ENCODE measurements at places on chromosomes 7 and 10.

GRCh38 chr7:50207686-50208255, 96.7 kb upstream of the IKZF1 start:
- no peak for DNase-seq

DNA sequence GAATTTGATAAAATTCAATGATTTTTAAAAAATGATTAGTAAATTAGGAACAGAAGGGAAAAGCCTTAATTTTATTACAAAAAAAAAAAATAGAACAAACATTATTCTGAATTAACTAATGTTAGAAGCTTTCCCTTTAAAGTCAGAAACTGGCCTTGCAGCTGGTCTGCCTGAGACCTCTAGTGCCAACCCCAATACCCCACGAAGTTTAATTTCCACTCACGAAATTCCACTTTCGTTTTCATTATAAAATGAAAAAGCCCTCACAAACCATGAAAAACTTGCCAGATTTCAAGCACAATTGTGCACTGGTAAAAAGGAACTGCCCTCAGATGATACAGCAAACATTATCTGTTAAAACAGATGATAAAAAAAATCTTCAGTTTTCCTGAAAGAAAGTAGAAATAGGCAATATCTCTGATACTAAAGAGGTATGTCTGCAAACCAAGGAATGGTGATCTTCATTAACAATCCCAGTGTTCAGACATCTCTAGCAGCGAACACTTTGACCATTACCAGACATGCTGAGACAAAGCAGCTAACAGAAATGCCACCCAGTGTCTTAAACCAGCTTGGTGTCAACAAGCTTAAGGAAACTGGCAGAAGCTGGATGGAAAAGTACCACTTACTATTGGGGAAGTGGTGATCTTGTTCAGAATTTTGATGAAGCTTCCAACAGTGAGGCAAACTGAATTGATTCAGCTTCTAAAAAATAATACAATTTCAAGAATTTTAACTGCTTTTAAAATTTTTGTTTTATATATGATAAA, 80.2 kb downstream of the PALS2 start:
- DNase-seq: no peak

- DNase-seq: no peak
Observed at GRCh38 chr7:17706734-17707133, 233.6 kb downstream of the SNX13 start.

- no peak for DNase-seq
Observed at GRCh38 chr7:99379043-99379577, 4.6 kb downstream of the ARPC1B start.

- DNase-seq: no peak
Observed at GRCh38 chr7:47647181-47647917, 65.4 kb upstream of the TNS3 start.

- no peak for DNase-seq
Observed at GRCh38 chr7:151757274-151757673, 119.6 kb downstream of the PRKAG2 start.

DNA sequence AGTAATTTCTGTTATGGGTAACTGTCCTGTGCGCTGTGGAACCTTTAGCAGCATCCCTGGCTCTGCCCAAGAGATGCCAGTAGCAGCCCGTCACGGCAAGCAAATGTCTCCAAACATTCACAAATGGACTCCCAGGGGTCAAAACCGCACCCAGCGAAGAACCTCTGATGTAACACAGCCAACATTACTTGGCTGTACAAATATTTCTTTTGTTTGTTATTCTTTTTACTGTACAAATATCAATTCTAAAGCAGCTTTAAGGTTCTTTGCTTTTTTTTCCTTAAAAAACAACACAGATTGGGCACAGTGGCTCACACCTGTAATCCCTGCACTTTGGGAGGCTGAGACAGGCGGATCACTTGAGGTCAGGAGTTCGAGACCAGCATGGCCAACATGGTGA, 182.5 kb downstream of the KMT2E start:
- DNase-seq: no peak

DNA sequence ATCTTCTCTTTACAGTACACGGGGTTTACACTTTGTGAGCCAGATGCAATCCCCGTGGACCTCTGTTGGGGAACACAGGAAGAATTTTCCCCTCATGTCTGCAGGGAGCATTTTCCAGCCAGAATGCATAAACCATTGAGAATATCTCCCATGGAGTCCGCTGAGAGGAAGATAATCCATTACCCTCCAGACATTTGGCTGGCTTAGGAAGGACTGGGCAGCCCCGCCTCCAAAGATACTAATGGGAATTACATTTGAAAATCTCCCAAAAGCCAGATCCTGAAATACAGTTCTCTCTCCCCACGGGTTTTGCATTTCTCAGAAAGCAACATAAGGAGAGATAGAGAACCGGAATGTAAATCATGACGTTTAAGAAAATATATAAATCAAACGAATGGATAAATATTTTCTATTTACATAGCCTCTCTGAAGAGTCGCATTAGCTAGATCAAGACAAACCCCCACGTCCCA, 53.5 kb downstream of the TRIL start:
- no peak for DNase-seq

- no peak for DNase-seq
Observed at GRCh38 chr10:24894309-24894708, 58.1 kb downstream of the PRTFDC1 start.

DNA sequence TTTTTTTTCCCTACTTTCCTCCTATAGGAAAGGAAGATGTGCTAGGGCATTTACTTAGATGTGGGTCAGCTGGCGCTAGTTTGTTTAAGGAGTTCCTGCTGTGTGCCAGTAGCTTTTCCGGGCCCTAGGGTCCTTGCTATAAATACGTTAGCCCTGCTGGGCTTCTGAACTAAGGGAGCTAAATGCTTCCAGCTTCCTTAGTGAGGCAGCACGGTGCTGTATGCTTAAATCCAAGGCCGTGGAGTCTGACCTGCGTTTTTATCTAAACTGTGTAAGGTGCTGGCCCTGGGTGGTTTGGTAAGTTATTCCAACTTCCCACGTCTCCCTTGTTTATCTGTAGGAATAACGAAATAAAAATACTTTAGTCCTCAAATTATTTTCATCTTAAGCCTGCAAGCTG, 594 bp downstream of the TDRD1 start:
- no peak for DNase-seq

GRCh38 chr7:91064052-91064451, 200.2 kb upstream of the FZD1 start:
- no peak for DNase-seq

- DNase-seq: no peak
Observed at GRCh38 chr7:156384706-156385105, 255.9 kb upstream of the RNF32 start.

- DNase-seq: no peak
Observed at GRCh38 chr10:49647985-49648795, 31.3 kb upstream of the C10orf53 start.

- DNase-seq: no peak
Observed at GRCh38 chr7:88664630-88665233, 94.8 kb upstream of the ZNF804B start.

DNA sequence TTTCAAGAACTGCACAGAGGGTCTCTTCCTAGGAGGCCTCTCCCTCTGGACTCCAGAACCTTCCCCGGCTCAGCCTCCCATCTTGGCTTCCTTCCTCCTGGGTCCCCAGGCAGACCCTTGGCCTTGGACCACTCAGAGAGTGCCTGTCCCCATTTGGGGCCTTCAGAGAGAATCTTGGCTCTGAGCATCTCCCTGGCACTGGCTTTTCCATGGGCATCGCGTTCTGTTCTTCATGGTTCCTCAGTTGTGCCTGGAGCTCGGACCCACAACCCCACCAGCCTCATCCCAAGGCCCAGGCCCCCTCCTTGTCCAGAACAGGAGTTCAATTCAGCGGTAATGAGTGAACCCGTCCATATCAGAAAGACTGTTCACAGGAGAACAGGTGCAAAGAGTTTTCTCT, 73.4 kb downstream of the VIPR2 start:
- no peak for DNase-seq

- DNase-seq: peak; percentile 71
Observed at GRCh38 chr7:10940704-10941355, 32.8 kb upstream of the PHF14 start.

DNA sequence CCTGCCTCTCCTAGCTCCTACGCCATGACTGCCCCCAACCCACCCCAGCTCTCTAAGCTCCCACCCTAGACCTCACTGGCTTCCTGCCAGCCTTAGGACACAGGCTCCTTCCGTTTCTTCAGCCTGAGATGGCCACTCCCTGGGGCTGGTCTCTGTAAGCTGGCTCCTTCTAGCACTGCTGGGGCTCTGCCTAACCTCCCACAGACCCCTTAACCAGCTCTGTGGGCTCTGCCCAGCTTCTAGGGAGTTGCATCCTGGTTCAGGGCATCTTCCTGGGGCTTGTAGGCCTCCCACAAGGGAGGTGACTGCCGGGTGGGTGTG, 478.6 kb upstream of the KLF6 start:
- no peak for DNase-seq

DNA sequence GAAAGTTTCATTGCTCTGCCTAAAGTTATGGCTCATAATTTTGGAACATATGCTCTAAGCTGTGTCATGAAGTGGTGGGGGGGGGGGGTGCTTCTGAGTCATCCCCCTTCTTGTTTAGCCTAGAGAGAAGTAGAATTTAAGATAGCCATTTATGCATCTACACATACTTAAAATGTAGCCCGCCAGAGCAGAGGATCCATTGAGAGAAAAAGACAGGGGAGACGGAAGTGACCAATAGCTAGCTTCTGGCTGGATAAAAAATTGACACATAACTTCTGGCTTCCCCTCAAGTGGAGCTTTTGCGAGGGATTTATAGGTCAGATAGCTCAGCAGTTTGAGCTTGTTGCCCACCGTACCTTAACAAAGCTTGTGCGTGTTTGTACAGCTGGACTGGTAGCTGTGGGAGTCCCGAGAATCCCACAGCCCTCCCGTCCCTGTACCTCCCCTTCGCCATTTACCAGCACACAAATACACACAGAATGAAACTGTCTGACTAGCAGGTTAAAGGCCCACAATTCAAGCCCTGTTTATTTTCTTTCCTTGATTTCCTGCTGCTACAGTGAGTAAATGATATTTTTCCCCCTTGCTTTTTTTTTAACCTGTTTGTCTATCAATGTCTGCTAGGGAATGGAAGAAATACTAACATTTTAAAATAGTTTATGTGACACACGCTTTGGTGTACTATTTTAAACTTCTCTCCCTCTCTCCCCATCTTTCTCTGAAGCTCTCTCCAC, 232.6 kb upstream of the FERD3L start:
- DNase-seq: no peak

- no peak for DNase-seq
Observed at GRCh38 chr10:125781374-125781773, 5.8 kb upstream of the MMP21 start.

DNA sequence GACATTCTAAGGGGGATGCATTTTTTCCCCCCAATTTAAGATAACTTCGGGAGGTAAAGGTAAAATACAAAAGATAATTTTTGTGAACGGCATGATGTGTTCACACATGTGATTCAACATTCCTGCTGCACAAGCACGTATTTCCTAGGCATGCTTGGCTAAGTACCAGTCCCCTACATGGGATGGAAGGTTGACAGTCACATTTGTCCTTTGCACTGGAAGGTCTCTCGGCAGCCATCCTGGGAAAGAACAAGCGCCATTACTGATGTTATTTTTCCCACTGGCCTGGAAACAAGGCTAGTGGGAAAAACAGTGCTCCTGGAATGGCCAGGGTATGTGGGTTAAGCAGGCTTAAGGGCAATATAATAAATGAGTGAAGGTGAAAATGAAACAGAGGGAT, 276.2 kb upstream of the AOAH start:
- no peak for DNase-seq

- no peak for DNase-seq
Observed at GRCh38 chr7:110386913-110387312, 704.0 kb upstream of the LRRN3 start.

- no peak for DNase-seq
Observed at GRCh38 chr7:40299097-40299496, 164.3 kb downstream of the SUGCT start.
